Stimulated activated CD8-positive, alpha-beta memory T cell treated with anti-CD3 and anti-CD28 coated beads, Interleukin-7, amount 100 ng/mL, for 1 hour (primary cell): ENCODE measurements at places on chromosomes 5 and 9.

DNA sequence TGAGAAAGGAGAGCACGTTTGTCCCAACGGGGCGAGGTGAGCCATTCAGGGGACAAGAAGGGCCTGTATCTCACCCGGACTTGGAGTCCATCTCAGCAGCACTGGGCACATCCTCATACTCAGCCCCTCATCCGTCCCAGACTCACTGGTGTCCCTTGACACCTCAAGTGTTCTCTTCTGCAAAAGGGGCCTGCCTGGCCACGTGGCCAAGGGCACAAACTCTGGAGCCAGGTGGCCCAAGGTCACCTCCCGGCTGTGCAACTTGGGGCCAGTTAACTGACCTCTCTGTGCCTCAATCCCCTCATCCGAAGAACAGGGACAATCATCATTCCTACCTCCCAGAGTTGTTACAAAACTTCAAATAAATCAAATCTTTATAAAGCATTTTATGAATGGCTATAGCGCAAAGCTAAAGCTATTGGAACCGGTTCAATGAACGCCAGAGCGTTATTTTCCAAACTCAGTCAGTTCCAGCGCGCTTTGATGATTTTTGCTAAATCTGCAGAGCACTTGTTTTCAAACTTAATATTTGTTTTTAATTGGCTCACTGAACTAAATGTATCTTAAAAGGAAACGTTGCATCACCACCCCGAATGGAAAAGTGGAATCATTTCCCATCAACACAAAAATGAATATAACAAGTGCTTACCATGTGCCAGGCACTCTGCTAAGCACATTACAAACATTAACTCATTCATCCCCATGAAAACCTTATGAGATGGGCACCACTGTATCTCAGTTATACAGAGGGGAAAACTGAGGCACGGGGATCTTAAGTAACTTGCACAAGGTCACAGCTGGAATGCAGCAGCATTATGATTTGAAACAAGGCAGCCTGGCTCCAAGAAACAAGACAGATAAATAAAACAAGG is 49.3 kb downstream of the DUSP1 start:
- no peak for DNase-seq

- DNase-seq, result no peak
Measured at GRCh38 chr5:54621048-54621447, 103.5 kb downstream of the SNX18 start.

DNA sequence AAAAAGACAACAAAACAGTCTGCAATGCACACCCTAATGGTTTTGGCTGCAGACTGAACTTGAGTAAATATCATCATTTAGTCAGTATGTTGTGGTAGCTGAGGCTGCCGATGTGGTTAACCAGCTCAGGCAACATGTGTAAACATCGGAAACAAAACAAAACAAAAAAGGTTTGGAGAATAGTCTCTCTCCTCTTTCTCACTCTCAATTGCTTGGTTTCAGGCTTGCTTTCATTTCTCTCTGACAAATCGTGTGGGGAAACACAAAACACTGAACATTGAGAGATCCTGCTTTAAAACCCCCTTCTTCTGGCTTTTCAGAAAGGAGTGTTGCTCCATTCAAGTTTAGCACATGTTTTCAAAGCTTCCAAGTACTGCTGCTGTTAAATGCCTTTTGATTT is 453.3 kb downstream of the BNC2 start:
- DNase-seq, result no peak

- DNase-seq, result no peak
Measured at GRCh38 chr9:120628207-120628924, 48.4 kb upstream of the CDK5RAP2 start.

- no peak for DNase-seq
Measured at GRCh38 chr5:177389241-177390169, 5.3 kb downstream of the SLC34A1 start.

- DNase-seq, result no peak
Measured at GRCh38 chr5:173204185-173204979, 30.6 kb downstream of the NKX2-5 start.

- DNase-seq, result no peak
Measured at GRCh38 chr5:130077007-130077406, 172.7 kb downstream of the CHSY3 start.

- DNase-seq, result no peak
Measured at GRCh38 chr9:108241384-108242073, 614.3 kb downstream of the ACTL7B start.

DNA sequence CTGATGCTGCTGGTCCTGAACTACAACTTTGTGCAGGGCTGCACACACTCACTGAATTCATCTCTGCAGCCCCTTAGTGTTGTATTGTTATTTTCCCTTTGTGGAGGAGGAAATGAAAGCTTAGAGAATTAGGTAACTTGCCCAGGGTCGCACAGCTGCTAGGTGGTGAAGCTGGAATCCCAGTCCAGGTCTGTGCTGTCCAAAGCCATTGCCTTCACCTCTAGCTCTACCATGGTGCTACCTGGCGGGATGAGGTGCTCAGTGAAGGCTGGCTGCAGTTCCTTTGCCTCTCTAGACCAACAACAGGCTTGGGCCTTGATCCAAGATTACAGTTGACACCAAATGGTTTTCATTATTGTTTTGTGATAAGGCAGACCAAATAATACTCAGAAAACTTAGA is 177.8 kb upstream of the PITX1 start:
- no peak for DNase-seq

- no peak for DNase-seq
Measured at GRCh38 chr9:92325991-92326500, 293 bp downstream of the CENPP start.

DNA sequence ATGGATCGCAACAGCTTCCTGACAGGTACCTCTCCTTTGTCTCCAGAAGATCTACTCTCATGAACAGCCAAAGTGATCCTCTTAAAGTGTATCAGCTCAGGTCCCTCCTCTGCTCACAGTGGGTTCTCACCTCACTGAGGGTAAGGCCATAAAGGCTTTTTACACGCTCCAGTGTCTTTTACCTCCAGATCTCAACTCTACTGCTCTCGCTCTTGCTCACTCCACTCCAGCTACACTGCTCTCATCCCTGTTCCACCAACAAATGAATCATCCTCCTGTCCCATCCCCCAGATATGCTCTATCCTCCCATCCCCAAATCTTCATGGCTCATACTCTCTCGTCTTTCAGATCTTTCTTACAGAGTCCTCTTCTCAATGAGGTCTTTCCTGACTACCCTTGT is 248.6 kb upstream of the EFNA5 start:
- no peak for DNase-seq

DNA sequence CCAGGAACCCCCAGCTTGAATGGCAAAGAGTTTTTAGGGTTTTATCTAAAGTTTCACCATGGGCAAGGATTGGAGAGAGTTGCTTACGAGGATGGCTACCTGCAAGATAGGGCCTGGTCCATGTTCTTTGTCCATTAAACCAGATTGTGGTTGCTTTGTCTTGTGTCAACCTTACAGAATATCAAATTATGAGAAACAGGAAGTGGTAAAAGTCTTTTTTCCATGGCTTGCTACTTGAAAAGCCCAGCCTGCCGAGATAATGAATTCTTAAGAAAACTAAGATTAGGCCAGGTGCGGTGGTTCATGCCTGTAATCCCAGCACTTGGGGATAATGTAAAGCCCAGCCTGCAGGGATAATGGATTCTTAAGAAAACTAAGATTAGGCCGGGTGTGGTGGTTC is 24.4 kb downstream of the ZNF474 start:
- DNase-seq, result no peak

- no peak for DNase-seq
Measured at GRCh38 chr5:78824831-78825281, 160.3 kb downstream of the ARSB start.

- peak; percentile 9 for DNase-seq
Measured at GRCh38 chr5:91101600-91102379, 281.3 kb downstream of the ARRDC3 start.

GRCh38 chr5:59474324-59474723 is 419.2 kb downstream of the PDE4D start:
- no peak for DNase-seq

DNA sequence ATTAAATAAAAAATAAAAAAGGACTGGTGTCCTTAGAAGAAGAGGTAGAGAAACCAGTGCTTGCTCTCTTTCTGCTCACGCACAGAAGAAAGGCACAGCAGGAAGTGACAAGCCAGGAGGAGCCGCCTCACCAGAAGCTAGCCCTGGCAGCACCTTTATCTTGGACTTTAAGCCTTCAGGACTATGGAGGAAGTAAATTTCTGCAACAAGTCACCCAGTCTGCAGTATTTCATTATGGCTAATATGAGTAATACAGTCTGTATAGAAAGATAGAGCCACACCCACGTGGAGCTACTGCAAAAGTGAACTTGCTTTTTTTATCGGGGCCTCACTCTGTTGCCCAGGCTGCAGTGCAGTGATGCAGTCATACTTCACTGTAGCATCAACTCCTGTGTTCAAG is 68.4 kb downstream of the PDZD2 start:
- DNase-seq, result no peak

DNA sequence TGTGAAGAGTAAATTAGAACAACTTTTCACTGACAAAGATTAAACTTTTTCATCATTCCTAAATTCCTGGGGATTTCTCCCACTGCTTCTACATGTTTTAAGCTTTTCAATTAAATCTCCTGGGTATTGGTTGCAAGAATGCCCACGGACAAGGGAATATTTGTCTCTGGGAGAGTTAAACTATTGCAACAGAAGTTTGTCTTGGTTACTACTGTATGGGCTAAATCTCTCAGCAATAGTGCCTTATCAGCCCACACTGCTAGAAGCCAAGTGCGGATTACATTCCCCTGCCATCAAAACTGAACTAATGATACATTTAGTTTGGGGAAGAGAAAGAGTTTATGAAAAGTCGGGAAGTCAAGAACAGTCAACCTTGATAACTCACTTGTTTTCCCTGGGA is 528.2 kb upstream of the C9orf72 start:
- no peak for DNase-seq

- DNase-seq, result no peak
Measured at GRCh38 chr5:36842087-36842486, 34.5 kb upstream of the NIPBL start.

DNA sequence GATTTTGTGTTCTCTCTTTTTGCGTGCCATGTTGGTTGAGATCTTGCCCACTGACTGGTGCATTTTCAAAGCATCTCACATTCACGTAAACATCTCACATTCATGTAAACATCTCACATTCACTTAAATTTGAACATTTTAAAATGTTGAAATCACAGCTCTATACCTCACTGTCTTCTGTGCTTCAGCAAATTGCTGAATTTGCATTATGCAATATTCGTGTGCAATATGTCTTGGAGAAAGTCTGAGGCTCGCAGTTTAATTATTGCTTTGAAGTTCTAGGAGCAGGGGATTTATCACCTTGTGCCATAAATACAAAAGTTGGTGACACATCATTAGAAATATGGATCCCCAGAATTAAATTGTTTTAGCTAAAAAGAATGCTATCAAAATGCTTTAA is 42.6 kb downstream of the TNFSF15 start:
- no peak for DNase-seq

- no peak for DNase-seq
Measured at GRCh38 chr9:76927540-76928240, 21.8 kb upstream of the PRUNE2 start.

DNA sequence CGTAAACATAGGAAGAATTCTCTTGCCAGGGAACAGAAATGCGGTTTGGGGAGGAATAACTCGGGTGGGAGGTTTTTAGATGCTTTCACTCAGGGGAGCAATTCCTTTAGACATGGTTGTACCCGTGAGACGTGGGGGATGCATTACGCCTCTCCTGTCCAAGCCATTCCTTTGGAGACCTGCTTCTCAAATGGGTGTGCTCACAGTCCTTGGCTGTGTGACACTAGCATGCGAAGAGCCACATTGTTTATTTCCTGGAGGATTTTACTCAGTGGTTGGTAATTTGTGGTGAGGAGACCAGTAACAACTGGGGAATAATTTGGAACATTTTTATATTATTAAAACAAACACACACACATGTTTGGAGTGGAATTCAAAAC is 18.5 kb downstream of the COL15A1 start:
- DNase-seq, result no peak

- no peak for DNase-seq
Measured at GRCh38 chr5:39314591-39314990, 49.7 kb downstream of the C9 start.

- no peak for DNase-seq
Measured at GRCh38 chr5:158848634-158849033, 251.1 kb downstream of the EBF1 start.

- no peak for DNase-seq
Measured at GRCh38 chr5:77076961-77077828, 9.9 kb downstream of the ZBED3 start.
